Foreskin fibroblast (primary cell): ENCODE measurements at places on chromosomes 1 and 21.

DNA sequence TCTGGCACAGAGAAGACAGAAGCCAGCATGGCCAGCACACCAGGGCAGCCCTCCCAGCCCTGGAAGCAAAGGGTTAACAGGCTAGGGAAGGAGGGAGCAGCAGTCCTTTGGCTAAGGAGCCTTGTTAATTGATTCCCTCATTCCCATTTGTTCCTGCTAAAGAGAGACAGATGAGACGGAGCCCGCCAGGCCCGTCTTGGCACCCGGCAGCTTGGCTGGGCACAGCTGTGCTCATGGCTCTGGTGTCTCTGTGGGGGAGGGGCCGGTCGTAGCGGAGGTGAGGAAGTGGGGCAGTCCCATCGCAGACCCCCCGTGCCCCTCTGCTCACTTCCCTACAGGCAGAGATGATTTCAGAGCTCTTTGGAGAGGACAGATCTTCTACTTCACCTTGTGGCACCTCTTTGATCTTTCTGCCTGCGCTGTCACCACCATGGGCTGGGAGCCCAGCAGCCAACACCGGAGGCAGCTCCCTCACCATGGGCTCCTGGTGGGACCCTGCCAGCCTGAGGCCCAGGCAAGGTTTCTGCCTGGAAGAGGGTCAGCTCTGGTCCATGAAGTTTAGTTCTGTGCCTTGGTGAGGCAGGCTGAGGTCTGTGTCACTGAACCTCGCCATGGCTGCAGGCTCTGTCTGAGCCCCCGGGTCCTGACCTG lies 38.0 kb downstream of the FOXO6 start:
- DNase-seq = no peak

GRCh38 chr21:16538936-16539440 lies 809.2 kb downstream of the USP25 start:
- no peak for DNase-seq

DNA sequence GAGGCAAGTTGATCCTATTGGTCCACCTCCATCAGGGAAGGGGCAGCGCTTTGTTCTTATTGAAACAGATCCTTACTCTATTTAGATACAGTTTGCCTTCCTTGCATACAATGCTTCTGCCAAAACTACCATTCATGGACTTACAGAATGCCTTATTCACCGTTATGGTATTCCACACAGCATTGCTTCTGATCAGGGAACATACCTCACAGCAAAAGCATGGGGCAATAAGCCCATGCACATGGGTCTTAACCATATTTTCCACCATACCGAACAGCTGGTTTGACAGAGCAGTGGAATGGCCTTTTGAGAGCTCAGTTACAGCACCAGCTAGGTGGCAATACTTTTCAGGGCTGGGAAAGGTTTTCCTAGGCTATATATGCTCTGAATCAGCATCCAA lies 544.8 kb upstream of the ADGRL4 start:
- peak; percentile 68 for DNase-seq

GRCh38 chr1:29860056-29860455 lies 623.7 kb downstream of the PTPRU start:
- DNase-seq = no peak
